ENCODE measurements at places on chromosomes 11 and 22.

GRCh38 chr11:99240192-99241030, 219.7 kb downstream of the CNTN5 start:
- no peak for DNase-seq

GRCh38 chr22:43310311-43310710, 32.9 kb downstream of the SCUBE1 start:
- no peak for DNase-seq

GRCh38 chr22:41966607-41967240, 2.5 kb upstream of the SEPTIN3 start:
- DNase-seq, result peak; percentile 67

- no peak for DNase-seq
Measured at GRCh38 chr11:104695065-104695463, 203.2 kb downstream of the CASP12 start.

- DNase-seq, result no peak
Measured at GRCh38 chr11:70810681-70811080, 412.4 kb downstream of the CTTN start.
